ENCODE measurements at places on chromosomes 12 and 14.
A peak's percentile ranks its signal among the peaks of the same experiment; 100 is the strongest.

GRCh38 chr14:39267608-39268005 lies 33.9 kb downstream of the MIA2 start:
- DNase-seq: no peak

GRCh38 chr14:68734231-68734732 lies 58.6 kb downstream of the ZFP36L1 start:
- no peak for DNase-seq

DNA sequence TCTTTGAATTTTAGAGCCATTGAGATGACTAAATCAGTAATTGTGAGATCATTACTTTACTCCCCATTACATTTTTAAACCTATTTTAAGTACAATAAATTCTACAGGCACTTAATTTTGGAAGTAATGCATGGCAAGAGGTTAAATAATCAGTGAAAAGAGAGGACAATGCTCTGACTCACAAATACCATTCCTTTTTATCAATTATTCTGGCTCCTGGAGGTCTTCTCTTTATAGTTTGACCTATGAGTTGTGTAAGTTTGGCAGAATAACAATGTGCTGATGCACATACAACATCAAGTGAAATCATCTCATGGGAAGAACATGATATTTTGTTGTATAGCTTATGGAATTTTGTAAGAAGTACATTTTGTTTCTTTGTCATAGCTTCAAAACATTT lies 166.7 kb downstream of the TMTC3 start:
- DNase-seq: peak; percentile 69

GRCh38 chr12:25051656-25052195 lies 102.8 kb upstream of the BCAT1 start:
- no peak for DNase-seq

DNA sequence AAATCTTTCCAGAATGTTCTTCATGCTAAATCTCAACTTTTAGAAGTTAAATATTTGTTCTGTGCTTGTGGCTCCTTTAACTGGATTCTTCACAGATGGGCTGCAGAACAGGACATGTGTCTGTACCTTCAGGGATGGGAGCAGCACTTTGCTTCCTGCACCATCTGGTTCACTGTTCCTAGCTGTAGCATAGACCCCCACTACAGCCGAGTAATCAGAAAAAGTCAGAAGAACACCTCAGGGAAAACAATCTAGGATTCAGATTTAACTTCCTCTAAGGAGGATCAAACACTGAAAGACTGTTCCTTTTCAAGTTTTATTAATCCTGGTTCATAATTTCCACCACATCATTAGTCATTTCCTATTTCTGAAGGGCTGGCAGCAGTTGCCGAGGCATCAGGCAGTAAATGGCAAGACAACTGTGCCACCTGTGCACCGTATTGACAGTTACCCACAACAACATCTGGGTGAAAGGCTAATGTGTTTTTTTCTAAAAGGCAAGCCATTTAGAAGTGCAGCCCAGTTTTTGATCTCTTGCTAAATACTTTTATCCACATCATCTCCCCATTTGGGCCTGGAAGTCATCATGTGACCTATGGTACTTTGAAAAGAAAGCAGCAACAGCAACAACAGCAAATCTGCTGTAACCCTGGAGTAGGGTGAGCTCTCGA lies 212.8 kb upstream of the BMP4 start:
- peak; percentile 23 for DNase-seq

DNA sequence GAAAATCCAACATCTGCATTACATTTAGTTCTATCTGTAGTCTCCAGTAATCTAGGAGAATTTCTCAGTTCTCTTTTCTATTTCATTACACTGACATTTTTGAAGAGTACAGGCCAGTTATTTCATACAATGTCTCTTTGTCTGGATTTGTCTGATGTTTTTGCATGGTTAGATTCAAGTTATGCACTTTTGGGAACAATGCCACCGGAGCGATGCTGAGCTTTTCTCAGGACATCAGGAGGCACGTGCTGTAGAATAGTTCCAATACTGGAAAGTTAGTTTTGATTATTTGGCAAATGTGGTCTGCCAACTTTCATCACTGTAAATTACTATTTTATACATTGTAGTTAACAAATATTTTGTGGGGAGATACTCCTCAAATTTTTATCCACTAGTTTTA lies 43.1 kb downstream of the ALDH1L2 start:
- no peak for DNase-seq

DNA sequence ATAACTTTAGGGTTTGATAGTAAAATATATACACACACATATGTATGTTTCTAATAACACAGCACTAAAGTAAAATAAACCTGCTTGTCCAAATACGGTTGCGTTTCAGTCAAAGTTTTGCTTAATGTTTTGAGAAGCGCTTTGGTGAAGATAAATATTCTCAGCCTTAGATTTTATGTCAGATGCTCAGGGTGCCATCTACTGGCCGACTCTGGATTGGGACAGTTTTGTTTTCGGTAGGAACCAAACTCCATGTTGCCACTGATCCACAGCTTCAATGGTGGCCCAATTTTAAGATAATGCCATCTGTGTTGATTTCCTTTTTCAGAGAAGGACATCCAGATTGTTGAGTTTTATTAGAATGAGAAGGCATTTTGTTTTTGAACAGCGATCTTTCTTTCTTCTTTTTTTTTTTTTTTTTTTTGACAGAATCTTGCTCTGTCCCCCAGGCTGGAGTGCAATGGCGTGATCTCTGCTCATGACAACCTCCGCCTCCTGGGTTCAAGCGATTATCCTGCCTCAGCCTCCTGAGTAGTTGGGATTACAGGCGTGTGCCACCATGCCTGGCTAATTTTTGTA lies 43.1 kb downstream of the LLPH start:
- DNase-seq: peak; percentile 99

- no peak for DNase-seq
Observed at GRCh38 chr12:14252697-14253096, 112.8 kb upstream of the ATF7IP start.

DNA sequence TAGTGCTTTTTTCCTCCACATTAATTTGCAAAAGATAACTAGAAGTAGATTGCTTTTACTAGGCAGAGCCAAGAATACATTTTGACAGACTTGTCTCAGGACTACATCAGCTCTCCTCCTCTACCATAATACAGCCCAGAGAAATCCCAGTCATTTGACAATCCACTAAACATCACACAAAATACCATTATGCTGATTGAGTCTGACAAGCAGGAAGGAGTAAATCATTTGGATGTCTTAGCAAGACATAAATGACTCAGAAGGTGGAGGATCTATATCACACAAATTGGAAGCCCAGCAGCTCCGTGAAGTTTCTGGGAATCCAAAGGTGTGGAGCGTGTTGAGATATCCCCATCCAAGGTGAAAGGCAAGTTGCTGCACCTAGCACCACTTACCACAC lies 75.4 kb upstream of the FKBP4 start:
- no peak for DNase-seq

- no peak for DNase-seq
Observed at GRCh38 chr14:36656687-36657398, 4.8 kb upstream of the PAX9 start.

GRCh38 chr12:79371226-79371625 lies 319.5 kb downstream of the PAWR start:
- no peak for DNase-seq

GRCh38 chr14:66036547-66036946 lies 449.6 kb upstream of the CCDC196 start:
- DNase-seq: no peak

DNA sequence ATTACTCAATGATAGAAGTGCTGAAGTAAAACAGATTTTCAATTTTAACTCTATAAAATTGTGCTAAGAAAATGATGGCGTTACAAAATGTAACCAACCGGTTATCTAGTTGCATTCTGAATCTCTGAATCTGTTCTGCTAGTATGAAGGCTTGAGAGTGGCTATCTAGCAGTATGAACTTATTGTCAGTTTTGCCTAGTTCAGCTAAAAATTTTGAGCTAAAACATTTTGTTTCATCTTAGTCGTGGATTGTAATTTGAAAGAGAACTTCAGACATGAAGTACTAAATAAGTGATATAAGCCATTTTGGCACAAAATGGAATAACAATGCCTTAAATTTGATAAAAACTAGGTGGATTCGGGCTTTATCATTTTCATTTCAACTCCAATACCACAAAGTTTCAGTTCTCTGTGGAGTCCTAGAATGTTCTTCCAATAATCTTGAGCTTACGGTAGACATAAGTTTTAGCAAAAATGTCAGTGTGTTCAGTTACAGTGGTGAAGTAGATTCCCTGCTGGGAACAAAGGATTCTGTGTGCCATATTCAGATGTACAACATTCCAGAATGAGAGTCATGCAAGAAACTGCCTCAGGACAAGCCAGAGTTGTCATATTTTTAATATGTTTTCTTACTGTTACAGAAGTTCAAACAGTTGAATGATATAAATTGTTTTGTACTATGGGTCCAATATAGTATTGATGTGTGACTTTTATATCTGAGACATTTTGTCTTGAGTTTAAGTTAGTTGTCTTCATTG lies 28.1 kb downstream of the ATP6V1D start:
- DNase-seq: no peak

DNA sequence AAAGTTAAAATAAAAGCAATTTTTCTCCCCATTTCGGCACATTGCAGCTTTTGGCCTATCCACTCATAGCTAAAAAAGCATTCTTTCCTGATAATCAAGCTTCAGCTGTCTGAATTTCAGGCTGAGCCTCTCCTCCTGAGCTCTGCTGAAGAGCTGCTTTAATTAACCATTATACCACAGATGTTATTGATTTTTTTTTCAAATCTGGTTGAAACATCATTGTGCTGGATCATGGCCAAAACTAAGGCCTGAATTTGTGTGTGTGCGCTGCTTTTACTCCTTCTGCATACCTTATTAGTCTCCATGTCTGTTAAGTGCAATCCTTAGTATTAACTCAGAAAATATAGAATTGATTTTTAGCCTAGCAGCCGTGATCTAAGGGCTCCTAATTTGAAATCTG lies 52.3 kb downstream of the MBIP start:
- no peak for DNase-seq

DNA sequence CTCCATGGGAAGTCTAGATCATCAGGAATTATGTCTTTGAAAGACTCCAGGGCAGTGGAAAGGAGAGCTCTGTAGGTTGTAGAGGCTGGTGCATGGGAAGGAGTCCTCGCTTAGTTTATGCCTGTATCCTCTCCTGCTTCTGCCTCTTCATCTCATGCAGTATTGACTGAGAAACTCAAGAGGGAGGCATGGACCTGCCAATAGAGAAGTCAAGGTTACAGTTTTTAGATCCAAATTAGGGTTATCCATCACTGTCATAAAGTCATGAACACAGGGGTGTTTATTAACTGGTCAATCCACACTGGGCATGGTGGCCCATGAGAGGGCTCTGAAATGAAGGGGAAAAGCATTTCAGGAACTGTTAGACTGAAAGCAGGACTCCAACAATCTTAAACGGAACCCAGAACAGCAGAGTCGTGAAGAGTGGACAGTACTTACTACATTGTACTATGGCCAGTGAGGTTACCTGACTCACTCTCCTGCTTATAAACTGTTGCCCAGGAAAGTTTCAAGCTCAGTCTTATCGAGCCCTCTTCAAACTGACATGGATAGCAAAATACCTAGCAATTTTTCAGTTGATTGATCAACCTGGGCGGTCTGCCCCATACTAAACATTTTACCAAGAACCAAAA lies 30.1 kb upstream of the DHRS7 start:
- DNase-seq: no peak

DNA sequence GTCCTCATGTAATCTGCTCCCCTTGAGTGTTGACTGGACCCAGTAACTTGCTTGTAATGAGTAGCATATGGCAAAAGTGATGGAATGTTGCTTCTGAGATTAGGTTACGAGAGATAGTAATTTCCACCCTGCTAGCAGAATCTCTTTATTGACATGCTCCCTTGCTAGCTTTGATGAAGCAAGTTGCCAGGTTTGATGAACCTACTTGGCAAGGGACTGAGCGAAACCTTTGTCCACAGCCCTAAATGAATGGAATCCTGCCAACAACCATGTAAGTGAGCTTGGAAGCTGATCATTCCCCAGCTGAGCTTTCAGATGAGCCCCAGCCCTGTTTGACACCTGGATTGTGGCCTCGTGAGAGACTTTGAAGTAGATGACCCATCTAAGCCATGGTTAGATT lies 120.8 kb upstream of the PLXNC1 start:
- no peak for DNase-seq

GRCh38 chr12:42346403-42347002 lies 20.5 kb downstream of the PPHLN1 start:
- no peak for DNase-seq

GRCh38 chr14:22251090-22251489 lies 337.9 kb downstream of the DAD1 start:
- DNase-seq: no peak

DNA sequence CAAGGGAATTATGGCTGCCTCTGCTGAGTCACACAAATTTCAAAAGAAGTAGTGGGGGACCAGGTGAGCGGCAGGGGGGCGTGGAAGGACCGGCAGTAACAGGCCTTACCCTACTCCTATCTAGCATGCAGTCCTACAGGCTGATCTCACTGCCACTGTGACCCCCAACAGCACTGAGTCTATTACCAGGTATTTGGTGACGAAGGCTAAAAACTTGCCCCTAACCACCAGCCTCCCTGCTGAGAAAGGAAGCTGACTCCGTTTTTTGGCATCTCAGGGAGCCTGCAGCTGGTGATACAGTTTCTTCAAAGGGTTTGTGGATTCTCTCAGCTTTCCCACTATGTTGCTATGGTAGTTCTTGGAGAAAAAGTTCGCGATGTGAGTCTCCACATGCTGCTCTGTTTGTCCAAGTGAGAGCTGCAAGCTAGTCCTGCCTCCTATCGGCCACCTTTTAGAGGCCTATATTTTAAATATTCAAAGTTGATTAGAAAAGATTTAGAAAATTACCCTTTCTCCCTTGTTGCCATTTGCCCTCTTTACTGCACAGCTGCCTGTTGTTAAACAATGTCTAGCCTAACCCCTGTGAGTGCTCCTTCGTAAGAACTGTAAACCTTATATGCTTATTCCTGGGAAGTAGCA lies 57.1 kb upstream of the SLCO1B1 start:
- peak; percentile 92 for DNase-seq

DNA sequence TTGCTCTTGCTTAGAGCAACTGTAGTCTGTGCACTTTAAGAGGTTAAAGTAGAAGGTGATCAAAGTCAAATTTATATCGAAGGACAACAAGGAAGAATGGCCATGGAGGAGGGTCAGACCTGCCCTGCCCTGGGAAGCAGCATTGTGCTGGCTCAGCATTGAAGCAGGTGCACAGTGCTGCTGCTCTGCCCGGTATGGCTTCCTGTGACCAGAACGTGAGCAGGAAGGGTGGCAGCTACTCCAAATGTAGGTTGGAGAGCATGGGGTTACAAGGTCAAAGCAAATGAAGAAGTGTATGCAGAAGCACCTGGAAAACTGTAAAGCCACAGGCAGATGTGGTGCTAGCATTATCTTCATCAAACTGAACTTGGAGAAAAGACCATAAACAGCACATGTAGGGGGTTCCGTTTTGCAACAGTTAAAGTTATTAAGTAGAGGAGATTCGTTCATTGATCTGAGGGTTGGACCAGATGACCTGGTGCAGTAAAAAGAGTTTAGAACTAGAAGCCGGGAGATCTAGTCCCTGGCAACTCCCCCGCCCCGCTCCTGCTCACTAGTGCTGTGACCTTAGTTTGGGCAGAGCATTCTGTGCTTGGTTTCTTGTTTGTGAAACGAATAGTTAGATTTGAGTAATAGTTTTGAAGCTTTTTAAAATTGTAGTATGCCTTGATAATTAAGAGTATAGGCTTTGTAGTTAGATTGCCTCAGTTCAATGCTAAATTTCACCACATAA lies 84.2 kb downstream of the SCN8A start:
- DNase-seq: no peak

- DNase-seq: no peak
Observed at GRCh38 chr14:61602733-61603077, 92.6 kb upstream of the HIF1A start.

GRCh38 chr14:75860561-75861160 lies 121.1 kb downstream of the TGFB3 start:
- no peak for DNase-seq
